ENCODE measurements at places on chromosomes 1 and 21.

GRCh38 chr1:247360991-247361731 lies 29.5 kb upstream of the ZNF496 start:
- no peak for DNase-seq

DNA sequence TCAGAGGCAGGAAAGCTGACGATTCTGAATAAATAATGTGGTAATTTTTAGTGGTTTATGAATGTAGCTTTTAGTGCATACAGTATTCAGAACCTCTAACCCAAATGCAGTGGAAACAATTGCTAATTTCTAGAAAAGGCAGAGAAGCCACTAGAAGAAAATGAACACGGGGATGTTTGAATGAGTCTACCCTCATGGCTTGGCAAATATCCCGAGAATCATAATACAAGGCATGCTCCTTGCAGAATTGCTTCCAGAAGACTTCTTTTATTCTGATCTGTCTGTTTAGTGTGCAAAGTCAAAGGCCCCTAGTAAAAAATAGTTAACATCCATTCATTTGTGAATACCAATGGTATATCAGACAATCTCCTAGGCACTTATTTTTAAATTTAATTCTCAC lies 246.8 kb downstream of the LMO4 start:
- no peak for DNase-seq

DNA sequence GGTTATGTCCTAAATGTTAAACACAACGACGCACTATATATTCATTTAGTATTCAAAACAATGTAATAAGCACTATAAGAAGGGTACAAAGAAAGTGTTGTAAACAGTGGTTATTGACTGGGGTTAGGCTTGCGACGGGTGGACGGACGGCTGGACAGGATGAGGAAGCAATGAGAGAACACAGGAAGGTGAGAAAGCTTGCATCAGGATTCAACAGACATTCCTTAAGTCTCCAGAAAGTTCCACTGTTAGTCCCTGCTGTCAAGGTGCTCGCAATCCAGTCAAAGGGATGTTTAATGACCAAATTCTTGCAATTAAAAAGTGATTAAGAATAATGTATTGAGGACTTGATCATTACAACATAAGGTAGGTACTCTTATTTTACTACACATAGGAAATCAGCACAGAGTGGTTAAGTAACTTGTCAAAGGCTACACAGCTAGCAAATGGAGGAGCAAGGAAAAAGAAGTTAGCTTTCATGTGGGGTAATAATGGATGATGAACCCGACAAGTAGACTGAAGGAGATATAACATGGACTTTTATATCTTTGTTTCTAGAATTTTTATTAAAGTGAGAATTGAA lies 994 bp upstream of the ACBD6 start:
- no peak for DNase-seq

- DNase-seq, result no peak
Observed at GRCh38 chr1:165988817-165989216, 161.4 kb downstream of the UCK2 start.

DNA sequence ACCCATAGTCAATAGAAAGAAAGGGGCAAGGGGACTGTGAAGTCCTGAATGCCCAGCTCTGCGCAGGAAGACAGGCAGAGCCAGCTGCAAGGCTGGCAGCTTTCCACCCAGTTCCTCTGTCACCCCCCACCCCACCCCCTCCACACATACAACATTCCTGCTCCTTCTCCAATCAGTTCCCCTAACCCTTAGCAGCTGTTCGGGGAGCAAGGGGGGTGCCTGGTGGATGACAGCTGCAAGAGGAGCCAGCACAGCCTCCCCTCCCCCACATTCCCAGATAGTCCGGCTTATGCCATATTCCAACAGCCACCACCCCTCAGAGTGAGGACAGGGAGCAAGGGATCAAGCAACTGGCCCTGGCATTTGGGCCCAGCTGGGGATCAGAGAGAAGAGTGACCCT lies 9.7 kb downstream of the ARHGEF2 start:
- DNase-seq, result no peak

GRCh38 chr1:28845786-28846543 lies 34.0 kb downstream of the OPRD1 start:
- peak; percentile 23 for DNase-seq

DNA sequence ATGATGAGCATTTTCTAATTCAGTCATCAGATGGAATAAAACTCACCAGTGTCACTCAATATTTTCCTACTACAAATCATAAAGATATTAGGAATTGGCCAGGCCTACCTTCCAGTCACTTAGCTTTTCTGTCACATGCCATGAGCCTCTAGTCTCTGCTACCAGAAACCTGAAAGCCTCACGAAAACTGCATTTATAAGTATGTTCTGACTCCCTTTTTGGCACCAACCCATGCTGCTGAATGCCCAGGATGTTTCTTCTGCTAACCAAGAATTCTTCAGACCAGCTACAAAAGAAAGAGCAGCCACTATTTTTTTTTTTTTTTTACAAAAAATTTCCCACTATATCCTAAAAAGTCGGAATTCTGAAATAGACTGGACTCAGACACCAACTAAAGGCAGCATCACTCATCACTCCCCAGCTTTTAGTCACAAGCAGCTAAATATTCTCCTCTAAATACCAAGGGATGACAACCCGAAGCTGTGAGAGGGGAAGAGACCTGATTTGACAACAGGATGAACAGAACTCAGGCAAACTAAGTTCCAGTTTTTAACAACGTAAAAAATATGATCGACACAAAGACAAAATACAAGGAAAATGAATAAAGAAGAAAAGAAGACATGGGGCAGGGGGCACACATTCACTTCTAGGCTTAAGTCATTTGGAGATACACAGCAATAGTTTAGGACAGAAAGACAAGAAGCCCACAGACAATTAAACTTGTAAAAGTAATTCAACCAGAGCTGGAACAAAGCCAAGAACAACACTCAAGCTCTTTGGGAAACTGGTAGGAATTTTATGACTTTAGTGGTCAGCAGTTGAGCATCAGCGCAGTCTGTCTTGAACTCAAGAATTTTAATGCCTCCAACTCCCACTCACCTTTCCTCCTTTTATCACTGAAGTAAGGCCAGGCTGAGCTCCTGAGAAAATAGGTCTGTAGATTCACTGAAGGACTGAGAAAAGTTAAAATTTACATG lies 1.7 kb downstream of the DCAF8 start:
- DNase-seq, result no peak

GRCh38 chr1:84772428-84772943 lies 82.2 kb upstream of the SSX2IP start:
- DNase-seq, result peak; percentile 95

GRCh38 chr1:45032837-45033236 lies 20.8 kb downstream of the UROD start:
- DNase-seq, result no peak

DNA sequence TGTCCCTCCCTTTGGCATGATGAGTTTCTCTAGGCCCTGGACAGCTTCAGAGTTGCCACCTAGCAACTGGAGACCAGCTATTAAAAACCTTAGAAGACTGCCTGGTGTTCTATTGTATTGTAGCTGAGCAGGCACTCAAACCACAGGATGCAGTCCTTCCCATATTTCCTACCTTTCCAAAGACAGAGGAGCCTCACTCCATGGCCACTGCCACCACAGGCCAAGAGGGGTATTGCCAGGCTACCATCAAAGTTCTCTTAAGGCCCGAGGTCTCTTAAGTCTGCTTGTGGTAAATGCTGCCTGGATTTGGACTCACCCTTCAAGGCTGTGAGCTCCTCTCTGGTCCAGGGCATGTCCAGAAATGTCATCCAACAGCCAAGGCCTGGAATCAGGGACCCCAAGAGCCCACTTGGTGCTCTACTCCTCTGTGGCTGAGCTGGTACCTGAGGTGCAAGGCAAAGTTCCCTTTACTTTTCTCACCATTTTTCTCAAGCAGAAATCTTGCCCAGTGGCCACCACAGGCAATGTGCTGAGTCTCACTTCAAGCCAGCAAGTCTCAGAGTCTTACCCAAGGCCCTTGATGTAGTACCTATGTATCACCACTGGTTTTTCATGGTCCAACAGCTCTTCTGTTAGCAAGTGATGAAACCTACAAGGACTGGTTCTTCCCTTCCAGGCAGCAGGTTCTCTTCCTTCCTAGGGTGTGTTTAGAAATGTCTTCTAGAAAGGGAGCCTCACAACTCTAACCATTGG lies 269.4 kb downstream of the AMY1C start:
- no peak for DNase-seq

GRCh38 chr1:39894884-39895495 lies 6.7 kb downstream of the MYCL start:
- no peak for DNase-seq

GRCh38 chr1:205250699-205251098 lies 23.0 kb downstream of the TMCC2 start:
- no peak for DNase-seq

DNA sequence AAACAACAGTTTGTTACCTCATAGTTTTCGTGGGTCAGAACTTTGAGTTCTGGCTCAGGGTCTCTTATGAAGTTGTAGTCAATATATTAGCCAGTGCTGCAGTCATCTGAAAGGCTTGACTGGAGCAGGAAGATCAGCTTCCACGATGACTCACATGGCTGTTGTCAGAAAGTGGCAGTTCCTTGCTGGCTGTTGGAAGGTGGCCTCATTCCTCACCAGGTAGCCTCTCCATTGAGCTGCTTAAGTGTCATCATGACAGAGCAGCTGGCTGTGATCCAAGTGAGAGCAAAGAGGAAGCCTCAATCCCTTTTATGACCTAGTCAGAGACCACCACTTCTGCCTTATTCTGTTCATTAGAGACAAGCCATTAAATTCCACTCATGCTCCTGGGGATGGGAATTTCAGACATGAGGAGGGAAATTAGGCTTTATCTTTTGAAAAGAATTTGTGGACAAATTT lies 5.6 kb downstream of the OSBPL9 start:
- peak; percentile 32 for DNase-seq

- DNase-seq, result no peak
Observed at GRCh38 chr1:185549906-185550305, 184.3 kb upstream of the HMCN1 start.

GRCh38 chr1:230170622-230171021 lies 103.6 kb downstream of the GALNT2 start:
- DNase-seq, result no peak

DNA sequence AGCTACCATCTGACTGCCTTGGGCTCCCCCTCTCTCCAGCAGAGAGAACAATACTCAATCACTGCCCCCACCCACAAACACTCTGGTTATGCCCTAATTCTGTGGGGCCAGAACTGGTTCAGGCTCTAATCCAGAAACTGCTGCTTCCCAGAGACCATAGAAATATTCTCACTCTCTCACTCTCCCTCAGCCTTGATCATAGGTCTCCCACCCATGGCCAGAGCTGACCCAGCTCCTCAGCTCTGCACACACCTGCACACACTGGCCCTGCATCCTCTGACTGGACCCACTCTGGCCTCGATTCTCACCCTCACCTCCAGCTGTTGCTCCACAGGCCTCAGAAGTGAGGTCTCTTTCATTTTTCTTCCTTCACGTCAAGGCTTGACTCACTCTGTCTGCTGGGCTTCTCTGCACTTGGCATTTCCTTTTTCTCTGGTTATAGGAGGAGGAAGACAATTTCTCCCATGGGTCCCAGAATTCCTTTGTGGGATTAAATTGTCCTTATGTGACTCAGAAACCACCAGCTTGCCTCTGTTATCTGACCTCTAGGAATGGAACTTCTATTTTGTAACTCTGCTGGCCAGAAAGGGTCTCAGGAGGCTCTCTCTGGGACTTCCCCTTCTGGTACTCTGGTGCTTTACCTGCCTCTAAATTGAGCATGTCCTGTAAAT lies 15.6 kb upstream of the ZMYM6 start:
- no peak for DNase-seq

- DNase-seq, result peak; percentile 83
Observed at GRCh38 chr1:190475421-190476141, 2.1 kb downstream of the BRINP3 start.

DNA sequence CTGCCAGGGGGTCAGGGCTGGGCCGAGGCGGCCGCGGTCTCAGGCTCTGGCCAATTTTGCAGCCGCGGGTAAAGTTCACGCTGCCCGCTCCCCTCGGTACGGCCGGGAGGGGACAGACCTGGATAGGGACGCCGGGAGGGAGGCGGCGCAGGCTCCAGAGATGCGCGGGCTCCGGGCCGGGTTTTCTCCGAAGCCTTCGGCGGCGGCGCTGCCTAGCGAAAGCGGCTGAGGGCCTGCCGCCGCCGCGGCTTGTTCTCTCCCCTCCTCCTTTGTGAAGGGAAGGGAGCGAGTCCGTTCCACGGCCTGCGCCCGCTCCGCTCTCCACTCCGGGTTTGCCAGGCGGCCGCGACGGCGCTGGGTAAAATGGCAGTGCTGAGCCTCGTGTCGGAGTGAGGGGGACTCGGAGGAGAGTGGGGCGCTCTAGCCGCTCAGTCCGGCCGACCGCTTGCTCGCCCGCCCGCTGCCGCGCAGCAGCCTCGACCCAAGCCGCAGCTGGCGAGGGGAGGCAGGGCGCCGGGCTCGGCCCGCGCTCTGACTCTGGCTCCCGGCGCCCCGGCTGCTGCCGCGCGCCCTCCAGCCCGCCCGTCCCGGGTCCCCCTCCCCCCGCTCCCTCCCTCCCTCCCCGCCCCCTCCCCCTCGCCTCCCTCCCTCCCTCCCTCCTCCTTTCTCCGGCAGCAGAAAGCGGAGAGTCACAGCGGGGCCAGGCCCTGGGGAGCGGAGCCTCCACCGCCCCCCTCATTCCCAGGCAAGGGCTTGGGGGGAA lies at the start of gene ARID1A:
ARID1A (plus strand) TSS at position 660 of the 763 bp plus-strand sequence. CDS start 389 bp downstream, outside the sequence.
- DNase-seq, result peak; percentile 93

DNA sequence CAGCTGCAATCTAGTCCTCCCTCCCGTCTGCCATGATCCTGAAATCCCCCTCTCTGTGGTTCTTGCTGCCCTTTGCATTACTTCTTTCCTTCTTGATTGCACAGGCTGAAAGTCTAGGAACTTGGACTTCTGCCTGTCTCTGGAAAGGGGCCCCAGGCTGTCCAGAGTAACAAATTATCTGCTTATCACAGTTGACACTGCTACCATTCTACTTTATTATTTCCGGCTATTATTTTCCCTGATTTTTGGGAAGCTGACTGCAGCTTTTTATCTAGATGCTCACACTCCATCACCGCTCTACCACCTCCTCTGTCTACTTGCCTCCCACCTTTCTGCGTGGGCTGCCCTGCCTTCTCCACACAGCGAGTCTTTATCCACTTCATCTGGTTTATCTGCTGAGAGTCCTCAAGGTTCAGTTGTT lies 202.1 kb upstream of the PLXNA2 start:
- no peak for DNase-seq

- DNase-seq, result no peak
Observed at GRCh38 chr1:216758161-216758560, 34.9 kb upstream of the ESRRG start.

- DNase-seq, result no peak
Observed at GRCh38 chr1:64865105-64865757, 101.1 kb downstream of the JAK1 start.

- DNase-seq, result peak; percentile 59
Observed at GRCh38 chr1:62110198-62110817, 84.3 kb upstream of the L1TD1 start.

- no peak for DNase-seq
Observed at GRCh38 chr1:150521196-150521968, 5.8 kb downstream of the FALEC start.
